Bronchial epithelial cell (primary cell): ENCODE measurements at places on chromosomes 2 and 18. TPM values are rescaled to one million over a fixed set of nuclear protein-coding genes. Genes with fewer than 3 reads are reported as not detected.

Gene NMUR1
- total RNA-seq, result not detected in 2 replicates

Gene MC5R
- not detected in 2 replicates for total RNA-seq

Gene MARCO
- 0.13 TPM in 1 of 2 replicates, not detected in the other for total RNA-seq

Gene LRP1B
- under 0.01 TPM in 1 of 2 replicates, not detected in the other for total RNA-seq

Gene CD207
- not detected in 2 replicates for total RNA-seq

Gene NRP2
- 12.8 and 21.3 TPM in 2 replicates for total RNA-seq

Gene ID2
- 3.7 and 11.6 TPM in 2 replicates for total RNA-seq

Gene TRABD2A
- 0.64 and 1.3 TPM in 2 replicates for total RNA-seq

Gene PTPRN
- 0.13 and 1.3 TPM in 2 replicates for total RNA-seq

Gene FIGN
- 0.79 and 1.4 TPM in 2 replicates for total RNA-seq

Gene EGR4
- total RNA-seq, result not detected in 2 replicates

Gene KYNU
- total RNA-seq, result 30.3 and 31.4 TPM in 2 replicates

- peak; percentile 76 for DNase-seq
These were observed 38.8 kb downstream of the BMP10 start for GRCh38 chr2:68832233-68832869.

GRCh38 chr2:45612285-45612684 lies 1.2 kb upstream of the SRBD1 start:
- DNase-seq, result peak; percentile 73

DNA sequence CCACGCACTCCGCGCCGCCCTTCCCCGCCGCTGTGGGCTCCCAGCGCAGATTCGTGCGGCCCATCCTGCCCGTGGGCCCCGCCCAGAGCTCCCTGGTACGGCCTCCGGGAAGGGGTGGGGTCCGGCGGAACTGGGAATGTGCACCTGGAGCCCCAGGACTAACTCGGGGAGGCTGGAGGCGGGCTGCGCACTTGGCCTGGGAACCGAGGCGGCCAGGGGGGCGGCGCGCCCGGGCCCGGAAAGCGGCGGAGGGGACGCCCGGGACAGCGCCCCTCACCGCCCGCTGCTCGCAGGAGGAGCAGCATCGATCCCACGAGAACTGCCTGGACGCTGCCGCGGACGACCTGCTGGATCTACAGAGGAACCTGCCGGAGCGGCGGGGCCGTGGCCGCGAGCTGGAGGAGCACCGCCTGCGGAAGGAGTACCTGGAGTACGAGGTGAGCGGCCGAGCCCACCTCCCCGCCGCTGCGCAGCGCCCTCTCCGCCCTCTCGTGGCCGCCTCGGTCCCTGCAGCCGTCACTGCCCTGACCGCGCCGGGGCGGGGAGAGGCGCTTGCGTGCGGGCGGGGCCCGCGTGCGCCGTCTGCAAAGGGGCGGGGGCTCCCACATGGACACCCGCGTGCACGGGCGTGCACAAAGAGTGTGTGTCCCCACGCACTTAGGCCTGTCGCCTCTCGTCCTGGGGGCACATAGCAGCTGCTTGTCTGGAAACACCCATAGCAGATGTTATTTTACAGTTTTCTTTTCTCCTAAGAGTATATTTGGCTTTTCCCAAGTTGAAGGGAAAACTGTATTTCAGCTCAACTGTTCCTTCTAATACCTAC lies 25.2 kb downstream of the PSD4 start:
- DNase-seq, result peak; percentile 69

- DNase-seq, result peak; percentile 74
These were observed 24.6 kb upstream of the CREB1 start for GRCh38 chr2:207505171-207505570.

DNA sequence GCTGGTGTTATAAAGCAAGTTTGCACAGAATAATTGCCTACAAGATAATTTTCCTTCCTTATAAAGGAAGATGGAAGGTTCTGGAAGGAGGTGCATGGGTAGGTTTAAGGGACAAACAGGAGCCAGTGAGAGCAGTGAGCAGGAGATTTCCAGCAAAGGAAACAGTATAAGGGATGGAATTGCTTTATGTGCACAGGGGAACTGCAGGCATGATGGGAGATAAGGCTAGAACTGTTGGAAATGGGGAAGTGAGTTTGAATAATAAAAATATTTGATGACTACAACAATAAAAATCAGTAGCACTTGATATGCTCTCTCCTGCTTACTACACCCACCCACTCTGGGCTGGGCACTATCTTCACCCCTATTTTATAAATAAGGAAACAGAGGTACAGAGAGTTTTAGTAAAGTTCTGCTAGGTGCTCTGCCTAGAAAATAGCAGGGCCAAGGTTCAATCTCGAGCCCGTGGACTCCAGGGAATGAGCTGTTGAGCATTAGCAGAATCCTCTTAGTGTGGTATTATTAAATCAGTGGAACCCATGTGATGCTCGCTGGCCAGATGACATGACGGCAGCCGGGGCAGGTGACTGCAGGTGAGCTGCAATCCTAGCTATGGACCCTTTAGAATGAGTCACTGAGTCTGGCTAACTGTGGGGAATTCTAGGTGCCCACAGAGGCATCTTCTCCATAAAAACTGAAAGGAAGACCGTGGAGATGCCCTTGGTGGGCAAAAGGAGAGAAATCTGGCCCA lies 302.5 kb downstream of the PIEZO2 start:
- no peak for DNase-seq

DNA sequence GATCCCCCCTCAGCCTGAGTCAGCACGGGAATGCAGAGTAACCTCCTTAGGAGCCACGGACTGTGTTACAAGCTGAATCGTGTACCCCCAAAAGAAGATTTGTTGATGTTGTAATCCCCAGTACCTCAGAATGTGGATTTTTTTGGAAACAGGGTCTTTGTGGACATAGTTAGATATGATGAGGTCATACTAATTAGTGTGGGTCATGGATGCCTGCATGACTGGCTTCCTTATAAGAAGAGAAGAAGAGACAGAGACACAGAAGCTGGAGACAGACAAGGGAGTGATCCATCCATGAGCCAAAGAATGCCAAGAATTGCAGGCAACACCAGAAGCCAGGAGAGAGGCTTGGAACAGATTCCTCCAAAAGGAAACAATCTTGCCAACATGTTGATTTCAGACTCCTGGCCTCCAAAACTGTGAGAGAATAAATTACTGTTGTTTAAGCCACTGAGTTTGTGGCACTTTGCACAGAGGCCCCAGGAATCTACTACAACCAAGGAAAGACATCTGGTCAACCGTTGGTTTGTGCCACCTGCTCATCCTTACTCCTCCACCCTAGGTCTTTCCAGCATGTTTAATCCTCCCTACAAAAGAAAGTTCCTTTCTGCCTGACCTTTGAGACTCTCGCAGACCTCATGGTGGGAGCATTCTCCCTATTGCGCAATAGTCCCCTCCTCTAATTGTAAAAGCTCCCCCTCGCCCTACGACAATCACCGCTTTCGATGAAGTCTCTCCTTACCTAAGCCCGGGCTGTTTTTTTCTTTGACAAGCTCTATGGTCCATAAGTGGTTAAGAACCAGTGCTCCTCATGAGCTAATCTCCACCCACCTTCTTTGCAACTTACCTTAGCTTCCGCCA lies 91.6 kb downstream of the DNER start:
- DNase-seq, result no peak

DNA sequence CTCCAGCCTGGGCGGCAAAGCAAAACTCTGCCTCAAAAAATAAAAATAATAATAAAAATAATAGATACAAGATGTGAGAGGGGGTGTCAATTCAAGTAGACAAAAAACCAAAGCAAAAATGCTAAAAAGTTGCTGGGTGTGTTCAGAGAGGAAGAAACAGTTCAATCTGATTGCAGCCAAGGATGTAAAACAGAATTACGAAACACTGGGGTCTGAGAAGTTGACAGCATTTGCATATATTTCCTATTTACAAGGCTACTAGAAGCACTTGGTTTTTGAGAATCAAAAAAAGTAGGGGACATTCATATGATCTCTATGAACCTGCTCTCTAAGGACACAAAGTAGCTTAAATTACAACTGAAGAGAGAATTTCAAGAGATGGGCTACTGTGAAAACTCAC lies 7.6 kb downstream of the TRIP12 start:
- no peak for DNase-seq

DNA sequence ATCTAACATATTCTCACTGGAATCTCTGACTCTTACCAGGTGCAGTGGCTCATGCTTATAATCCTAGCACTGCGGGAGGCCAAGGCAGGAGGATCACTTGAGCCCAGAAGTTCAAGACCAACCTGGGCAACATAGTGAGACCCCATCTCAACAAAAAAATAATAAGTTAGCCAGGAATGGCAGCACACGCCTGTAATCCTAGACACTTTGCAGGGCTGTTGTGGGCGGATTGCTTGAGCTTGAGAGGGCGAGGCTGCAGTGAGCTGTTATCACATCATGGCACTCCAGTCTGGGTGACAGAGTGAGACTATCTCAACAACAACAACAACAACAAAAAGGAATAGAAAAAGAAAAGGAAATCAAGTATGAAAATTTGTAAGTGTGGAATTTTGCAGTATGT lies 306.5 kb upstream of the CYP26B1 start:
- DNase-seq, result no peak

DNA sequence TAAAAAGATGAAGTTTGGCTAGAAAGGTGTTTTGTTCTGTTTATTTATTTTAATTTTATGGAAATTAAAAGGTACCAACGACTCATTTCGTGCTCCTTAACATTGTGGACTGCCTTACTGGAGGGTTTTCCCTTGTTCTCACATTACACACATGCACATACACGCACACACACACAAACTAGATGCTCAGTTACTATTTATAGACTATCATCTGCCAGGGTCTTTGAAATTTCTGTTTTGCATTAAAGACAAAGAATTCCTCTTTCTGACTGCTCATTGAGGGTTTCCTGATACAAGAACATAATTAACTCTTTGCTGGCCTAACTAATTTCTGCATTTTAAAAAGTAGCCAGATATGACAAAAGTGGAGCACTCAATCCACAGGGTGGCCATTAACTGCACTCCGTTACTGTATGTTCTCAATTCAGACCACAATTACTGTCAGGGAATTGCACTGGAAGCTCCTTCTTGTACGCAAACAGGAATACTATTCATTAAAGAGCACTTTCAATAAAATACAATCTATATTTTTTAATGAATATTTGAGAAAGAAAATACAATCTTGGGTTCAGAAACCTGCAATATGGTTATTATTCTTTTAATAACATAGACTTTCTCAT lies 366.9 kb upstream of the GALNT5 start:
- DNase-seq, result no peak

- DNase-seq, result peak; percentile 27
These were observed 8.2 kb upstream of the EN1 start for GRCh38 chr2:118855451-118856279.

GRCh38 chr18:36309436-36310391 lies 12.2 kb downstream of the FHOD3 start:
- DNase-seq, result peak; percentile 99

GRCh38 chr2:100813527-100813926 lies 6.4 kb upstream of the NPAS2 start:
- peak; percentile 35 for DNase-seq

GRCh38 chr18:49212819-49213218 lies 247.6 kb downstream of the DYM start:
- DNase-seq, result no peak

- DNase-seq, result no peak
These were observed 26.2 kb downstream of the NAB1 start for GRCh38 chr2:190674966-190675650.

GRCh38 chr18:45626330-45627203 lies 11.3 kb downstream of the SLC14A2 start:
- DNase-seq, result peak; percentile 76

DNA sequence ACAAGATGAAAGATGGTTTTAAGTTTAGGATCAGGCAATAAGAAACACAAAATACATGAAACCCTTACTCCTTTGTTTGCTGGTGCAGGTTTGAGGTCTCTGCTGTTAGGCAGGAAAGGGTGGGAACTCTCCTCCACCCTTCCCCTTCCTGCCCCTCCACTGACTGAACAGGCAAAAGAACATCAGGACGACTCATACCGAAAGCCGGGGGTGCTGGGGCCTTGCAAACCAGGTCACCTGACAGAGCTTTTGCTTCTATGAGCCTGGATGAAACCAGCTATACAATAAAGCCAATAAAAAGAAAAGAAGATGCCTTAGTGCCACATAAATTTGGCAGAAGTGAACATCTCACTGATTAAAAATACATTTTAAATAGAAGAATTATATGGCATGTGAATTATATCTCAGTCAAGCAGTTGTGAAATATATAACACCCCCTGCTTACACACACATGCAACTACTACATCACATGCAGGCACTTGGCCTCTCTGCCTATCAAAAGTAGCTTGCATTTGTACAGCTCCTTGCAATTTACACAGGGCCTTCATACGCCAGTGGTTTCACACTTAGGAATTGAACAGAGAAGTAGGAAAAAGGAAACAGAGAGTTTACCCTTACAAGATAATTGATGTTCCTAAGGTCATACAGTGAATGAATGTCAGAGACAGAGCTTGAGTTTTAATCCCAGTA lies 215.1 kb upstream of the TRIB2 start:
- DNase-seq, result no peak

GRCh38 chr18:24928301-24928878 lies 423.6 kb downstream of the ZNF521 start:
- DNase-seq, result no peak

- DNase-seq, result no peak
These were observed 249.1 kb upstream of the SALL3 start for GRCh38 chr18:78730546-78730945.

DNA sequence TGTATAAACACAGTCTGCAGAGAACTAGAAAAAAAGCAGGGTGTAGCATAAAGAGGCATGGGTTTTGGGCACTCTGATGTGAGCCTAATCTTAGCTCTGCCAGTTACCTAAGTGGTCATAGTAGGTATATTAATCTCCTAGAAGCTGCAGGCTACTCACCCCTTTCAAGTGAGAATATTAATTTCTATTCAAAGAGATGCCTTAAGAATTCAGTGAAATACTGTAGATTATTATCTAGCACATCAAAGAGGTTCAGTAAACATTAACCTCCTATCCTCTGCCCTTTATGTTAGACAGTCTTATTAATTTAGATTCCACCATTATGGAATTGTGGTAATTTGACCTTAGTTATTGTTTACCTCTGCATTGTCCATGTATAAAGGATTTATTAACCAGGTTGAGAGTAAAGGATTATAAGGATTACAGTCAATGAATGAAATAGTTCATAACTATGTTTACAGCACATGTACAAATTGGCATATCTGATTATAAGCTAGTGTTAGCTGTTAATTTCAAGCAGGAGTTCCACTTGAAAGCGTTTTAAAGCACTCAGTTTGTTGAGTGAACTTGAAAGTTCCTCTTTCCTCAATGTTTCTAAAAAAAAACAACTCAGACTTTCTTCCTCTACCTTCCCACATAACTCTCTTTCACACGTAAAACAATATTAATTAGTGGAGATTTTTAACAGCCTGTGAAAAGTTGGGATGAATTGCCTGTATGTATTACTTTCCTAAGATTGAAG lies 150.6 kb upstream of the EPC2 start:
- no peak for DNase-seq
